ENCODE measurements at places on chromosomes 2 and 18.
A peak's percentile ranks its signal among the peaks of the same experiment; 100 is the strongest.

DNA sequence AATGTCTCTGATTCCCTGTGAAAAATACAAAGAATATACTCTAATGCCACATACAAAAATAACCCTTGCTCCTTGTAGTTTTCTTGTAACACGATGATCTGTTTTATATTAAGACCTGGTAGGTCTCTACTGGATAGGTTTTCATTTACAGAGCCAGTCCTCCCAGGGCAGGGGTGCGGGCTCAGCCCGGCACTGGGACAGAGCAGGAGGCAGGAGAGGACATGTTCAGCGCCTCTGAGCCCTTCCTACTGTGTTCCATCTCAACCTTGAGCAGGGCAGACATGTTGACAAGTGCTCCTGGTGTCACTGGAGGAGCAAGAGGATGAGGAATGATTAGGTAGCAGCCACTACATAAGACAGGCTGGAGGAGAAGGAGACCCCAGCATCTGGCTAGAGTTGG is 335.5 kb downstream of the INSIG2 start:
- no peak for DNase-seq

- DNase-seq = no peak
These were observed 7.6 kb downstream of the ITM2C start for GRCh38 chr2:230872151-230872967.

DNA sequence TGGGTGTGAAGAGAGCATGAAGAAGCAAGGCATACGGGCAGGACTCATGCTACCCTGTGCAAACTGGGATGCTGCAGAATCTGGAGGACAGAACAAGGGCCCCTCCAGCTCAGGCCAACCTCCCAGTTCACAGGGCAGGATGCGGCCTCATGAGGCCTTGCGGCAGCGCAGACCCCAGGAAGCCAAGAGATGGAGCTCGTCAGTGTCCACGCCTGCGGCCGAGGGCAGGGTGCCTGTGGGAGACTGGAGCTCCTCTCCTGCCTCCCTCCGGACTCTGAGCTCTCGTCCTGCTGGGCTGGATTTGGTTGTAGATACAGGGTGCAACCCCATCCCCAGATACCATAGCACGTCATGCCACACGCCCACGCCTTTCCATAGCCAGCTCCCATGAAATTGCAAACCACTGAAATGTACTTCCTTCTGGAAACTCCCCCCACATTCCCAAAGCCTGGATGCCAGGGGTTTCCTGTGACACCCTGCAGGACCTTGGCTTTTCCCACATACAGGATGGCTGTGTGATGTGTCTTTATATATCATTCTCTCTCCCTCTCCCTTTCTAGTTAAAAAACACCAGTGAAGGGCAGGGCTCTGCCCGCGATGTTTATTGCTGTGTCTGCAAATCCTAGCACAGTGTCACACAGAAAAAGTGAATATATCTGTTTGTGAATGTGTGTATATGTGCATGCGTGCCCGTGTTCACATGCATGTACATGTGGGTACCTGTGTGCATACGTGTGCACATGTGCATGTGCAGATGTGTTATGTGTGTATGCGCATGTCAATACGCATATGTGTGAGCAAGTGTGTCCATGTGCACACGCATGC is 12.3 kb upstream of the SNTG2 start:
- no peak for DNase-seq

- DNase-seq = no peak
These were observed 189.2 kb downstream of the NCK2 start for GRCh38 chr2:105933906-105934305.

- no peak for DNase-seq
These were observed 41.7 kb upstream of the PNO1 start for GRCh38 chr2:68115965-68116364.

DNA sequence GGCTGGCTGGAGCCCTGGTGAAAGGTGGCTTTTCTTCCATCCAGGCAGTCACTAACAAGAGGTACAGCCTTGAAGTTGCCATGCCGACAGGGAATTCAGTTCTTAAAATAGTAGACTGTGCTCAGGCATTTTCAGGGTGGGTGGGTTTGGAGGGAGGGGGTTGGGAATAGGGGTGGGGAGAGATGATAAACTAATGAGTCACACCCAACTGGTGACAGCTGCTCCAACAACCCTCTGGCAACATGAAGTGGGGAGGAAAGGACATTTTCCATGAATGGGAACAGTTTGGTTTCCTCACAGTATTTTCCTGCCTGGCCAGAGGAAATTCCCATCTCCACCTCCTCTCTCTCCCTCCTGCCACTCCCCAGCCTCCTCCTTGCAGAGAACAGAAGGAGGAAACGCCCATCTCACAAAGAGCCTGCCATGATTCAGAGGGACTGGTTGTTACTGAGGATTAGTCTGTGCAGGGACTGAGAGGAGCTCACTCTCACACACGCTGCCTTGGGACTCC is 113.0 kb upstream of the SLC1A4 start:
- no peak for DNase-seq

- no peak for DNase-seq
These were observed 1.1 kb downstream of the TRABD2A start for GRCh38 chr2:84879584-84880394.

DNA sequence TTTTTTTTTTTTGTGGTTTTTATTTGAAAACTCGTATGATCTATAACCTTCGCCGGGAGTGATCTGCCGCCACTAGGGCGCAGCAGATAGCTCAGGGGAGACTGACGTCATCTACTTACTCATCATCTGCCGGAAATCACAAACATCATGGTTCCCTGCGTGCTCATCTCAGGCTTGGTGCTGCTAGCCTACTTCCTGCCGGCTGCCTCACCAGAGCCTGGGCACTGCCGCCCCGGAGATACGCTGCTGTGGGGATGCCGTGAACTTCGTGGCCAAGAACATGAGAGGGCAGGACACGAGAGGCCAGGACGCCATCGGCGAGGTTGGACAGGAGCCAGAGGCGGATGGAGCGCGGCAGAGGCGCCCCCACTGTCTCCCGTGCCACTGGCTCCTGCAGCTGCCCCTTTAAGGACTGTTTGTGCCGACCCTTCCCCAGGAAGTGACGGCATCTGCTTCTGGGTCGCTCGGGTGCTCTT is 68.8 kb downstream of the DOK6 start:
- peak; percentile 21 for DNase-seq

- DNase-seq = no peak
These were observed 66.1 kb upstream of the LYPD1 start for GRCh38 chr2:132736059-132736458.
